ENCODE measurements at places on chromosomes 2 and 18. TPM values are rescaled to one million over a fixed set of nuclear protein-coding genes. Genes with fewer than 3 reads are reported as not detected.
A peak's percentile ranks its signal among the peaks of the same experiment; 100 is the strongest.

FSHR gene
- 0.14 TPM for total RNA-seq

SP100 gene
- total RNA-seq = 50.2 TPM

GAREM1 gene
- 22.7 TPM for total RNA-seq

LHCGR gene
- total RNA-seq = 0.11 TPM

ORMDL1 gene
- 21.9 TPM for total RNA-seq

SDC1 gene
- 0.68 TPM for total RNA-seq

LIPG gene
- not detected for total RNA-seq

TNFRSF11A gene
- total RNA-seq = 1.1 TPM

LTBP1 gene
- 90.4 TPM for total RNA-seq

CYP27A1 gene
- 12.5 TPM for total RNA-seq

GTF2A1L gene
- not detected for total RNA-seq

GRCh38 chr18:48707636-48708296 is 168.9 kb downstream of the CTIF start:
- no peak for DNase-seq

DNA sequence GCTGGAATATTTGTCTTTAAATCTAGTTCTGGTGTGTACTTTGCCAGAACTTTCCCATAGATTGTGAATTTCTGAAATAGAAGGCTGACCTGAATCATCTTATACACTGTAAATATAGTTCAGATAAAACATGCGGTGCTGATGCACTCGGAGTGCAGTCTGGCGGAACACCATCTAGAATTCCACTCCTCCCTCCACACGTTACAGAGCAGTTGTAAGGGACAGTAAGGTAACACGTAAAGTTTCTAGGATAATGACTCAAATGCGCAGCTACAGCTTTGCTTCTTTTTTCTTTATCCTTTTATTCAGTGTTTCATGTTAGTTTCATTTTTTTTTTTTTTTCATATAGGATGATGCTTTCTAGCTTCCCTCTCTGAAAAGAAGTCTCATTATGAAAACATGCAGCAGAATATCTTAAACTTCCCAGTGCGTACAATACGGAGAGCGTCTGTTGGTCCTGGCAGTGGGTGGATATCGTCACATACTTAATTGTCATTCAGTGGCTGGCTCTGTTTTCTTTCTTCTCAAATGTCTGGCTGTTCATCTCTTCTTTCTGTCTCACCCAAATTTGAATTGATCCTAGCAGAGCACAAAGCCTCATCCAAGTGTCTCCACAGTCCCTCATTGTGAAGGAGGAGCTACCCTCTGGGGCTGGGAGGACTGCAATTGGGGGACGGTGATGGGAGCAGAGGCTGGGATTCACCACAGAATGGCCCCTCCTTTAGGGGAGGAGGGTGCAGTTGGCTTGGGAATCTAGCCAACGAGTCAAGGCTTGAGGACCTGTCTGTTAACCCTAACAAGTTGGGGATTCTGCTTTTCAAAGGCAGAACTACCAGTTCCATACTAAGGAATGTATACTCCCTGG is 138.8 kb downstream of the MYT1L start:
- no peak for DNase-seq

- DNase-seq = no peak
Observed at GRCh38 chr18:23822590-23823385, 133.5 kb downstream of the LAMA3 start.

DNA sequence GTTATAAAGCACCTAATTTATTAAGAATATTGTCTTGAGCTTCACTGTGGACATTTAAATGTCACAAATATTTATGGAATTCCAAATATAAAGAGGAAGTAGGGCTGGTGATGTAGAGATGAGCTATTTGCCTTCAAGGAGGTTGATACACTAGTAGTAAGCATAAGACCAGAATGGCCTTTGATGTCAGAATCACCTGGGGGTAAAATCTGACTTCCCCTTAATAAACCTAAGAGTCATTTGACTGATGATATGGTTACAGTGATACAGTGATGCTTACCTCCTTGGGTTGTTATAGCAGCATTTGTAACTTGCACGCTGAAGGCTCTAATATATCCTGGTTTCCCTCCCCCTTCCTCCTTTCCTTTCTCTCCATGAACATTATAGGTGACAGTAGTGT is 143.7 kb downstream of the CERS6 start:
- no peak for DNase-seq

GRCh38 chr2:207132019-207132418 is 33.7 kb downstream of the KLF7 start:
- DNase-seq = no peak

DNA sequence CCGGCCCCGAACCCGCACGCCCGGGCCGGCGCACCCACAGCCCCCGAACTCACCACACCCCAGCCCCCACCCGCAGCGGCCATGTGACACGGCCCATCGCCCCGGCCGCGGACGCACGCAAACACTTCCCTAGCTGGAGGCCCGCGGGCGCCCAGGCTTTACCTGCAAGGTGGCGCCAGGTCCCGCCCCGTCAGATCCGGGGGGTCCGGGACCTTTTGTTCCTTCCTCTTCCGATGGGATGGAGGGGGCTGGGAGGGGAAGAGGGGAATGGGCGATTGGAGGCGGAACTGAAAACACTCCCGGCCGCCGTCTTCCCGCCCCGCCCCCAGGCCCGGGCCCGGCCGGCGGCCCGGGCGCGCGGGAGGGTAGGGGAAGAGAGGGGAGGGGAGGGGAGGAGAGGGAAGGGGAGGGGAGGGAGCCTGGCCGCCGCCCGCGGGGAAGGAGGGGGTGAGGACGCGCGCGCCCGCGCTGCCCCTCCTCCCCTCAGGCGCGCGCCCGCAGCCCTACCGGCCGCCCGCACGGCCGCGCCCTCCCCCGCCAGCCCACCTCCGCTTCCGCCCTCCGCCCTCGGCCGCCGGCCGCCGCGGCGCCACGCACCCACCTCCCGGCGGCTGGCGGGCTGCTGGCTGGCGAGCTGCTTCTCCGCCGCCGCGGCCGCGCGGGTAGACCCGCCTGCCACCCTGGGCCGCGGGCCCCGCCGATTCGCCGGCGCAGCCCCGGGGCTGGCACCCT is at the start of gene SMAD2:
TSS of gene SMAD2 (minus strand) at position 461 of the 732 bp plus-strand sequence. CDS start 33,903 bp downstream, outside the sequence.
- peak; percentile 93 for DNase-seq

- DNase-seq = no peak
Observed at GRCh38 chr18:57210107-57210715, 63.3 kb downstream of the BOD1L2 start.

- DNase-seq = no peak
Observed at GRCh38 chr2:164335128-164335527, 286.2 kb downstream of the GRB14 start.

- no peak for DNase-seq
Observed at GRCh38 chr2:109020217-109020637, 31.2 kb upstream of the EDAR start.

DNA sequence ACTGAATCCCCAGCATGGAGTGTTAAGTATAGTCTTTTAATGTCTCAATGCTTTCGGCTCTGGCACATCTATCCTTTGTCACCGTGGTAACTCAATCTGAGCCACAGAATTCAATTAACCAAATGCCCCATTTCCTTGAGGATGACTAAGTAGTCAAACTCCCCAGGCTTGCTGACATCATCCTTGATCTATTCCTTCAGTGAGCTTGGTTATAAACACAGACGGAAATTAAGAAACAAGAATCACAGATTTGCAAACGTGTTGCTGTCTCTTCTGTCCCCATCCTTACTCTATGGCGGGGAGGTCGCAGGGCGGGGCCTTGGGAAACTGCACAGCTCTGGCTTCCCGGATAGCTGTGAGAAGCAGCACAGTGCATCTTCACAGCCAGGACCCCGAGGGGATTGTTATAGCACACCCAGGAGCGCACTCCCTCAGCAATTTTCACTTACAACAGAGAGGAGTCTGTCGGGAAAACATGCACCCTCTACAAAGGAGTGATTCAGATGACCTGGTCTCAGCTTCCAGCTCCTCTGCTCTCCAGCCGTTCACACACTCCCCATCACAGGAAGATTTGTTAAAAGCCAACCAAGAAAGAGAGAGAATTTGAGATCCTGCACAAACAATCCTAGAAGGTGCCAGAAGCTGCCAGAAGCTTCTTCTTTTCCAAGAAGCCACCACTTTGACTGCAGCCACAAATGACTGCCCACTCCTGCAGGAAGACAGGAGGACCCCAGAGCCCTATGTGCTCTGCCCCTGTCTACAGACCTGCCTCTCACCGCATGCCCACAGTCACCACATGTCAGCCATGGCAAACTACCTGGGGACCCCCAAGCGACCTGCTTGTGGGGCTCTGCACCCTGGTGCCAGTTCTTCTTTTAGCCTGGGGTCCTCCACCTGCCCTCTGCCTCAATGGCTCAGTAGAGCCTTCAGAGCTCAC is 44.9 kb upstream of the YWHAQ start:
- no peak for DNase-seq

GRCh38 chr2:237025090-237025865 is 60.4 kb upstream of the COPS8 start:
- no peak for DNase-seq

DNA sequence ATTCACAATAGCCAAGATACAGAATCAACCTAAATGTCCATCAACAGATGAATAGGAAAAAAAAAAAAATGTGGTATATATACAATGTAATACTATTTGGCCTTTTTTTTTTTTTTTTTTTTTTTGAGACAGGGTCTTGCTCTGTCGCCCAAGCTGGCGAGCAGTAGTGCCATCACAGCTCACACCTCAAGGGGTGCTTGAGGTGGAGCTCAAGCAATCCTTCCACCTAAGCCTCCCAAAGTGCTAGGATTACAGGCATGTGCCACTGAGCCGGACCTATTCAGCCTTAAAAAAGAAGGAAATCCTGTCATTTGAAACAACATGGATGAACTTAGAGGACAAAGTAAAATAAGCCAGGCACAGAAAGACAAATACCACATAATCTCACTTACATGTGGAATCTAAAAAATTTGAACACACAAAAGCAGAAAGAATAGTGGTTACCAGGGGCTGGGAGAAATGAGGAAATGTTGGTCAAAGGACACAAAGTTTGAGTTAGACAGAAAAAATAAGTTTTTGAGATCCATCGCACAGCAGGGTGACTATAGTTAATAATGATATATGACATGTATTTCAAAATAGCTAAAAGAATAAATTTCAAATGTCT is 26.0 kb downstream of the TLK1 start:
- DNase-seq = no peak

DNA sequence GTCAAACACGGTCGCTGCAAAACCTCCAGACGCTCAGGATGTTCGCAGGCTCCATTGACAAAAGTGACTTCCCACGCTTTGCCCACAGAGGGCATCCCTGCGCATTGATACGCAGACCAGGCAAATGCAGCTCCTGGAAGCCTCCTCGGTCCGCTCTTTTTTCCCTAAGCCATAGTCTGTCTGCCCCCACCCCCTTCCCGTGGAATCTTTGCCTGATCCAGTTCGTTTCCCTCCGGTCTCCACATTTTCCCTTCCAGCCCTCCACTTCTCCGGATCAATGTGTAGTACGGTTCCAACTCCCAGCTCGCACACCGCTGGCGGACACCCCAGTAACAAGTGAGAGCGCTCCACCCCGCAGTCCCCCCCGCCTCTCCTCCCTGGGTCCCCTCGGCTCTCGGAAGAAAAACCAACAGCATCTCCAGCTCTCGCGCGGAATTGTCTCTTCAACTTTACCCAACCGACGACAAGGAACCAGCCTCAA is at the start of gene DCC:
TSS of gene DCC (plus strand) at position 307 of the 481 bp plus-strand sequence. CDS start 591 bp downstream, outside the sequence.
- peak; percentile 54 for DNase-seq

- DNase-seq = no peak
Observed at GRCh38 chr18:46577546-46577945, 79.5 kb downstream of the LOXHD1 start.

DNA sequence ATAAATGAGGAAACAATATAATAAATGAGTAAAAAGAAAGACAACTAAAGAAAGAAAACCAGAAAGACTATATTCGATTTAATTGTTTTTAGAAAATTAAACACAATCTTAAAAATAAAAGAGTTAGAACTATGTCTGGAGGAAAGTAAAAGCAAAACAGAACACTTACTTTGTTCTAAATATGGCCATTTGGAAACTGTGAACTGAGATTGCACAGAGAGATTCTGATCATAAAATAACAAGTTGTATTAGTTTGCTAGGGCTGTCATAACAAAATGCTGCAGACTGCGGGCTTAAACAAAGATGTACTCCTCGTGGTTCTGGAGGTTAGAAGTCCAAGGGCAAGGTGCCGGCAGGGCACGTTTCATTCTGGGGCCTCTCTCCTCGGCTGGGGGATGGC is 128.1 kb upstream of the AQP4 start:
- no peak for DNase-seq
